KG1 (cell line): ENCODE measurements at places on chromosomes 1 and 21.

GRCh38 chr1:86460998-86461397, 7.7 kb upstream of the CLCA1 start:
- no peak for DNase-seq

DNA sequence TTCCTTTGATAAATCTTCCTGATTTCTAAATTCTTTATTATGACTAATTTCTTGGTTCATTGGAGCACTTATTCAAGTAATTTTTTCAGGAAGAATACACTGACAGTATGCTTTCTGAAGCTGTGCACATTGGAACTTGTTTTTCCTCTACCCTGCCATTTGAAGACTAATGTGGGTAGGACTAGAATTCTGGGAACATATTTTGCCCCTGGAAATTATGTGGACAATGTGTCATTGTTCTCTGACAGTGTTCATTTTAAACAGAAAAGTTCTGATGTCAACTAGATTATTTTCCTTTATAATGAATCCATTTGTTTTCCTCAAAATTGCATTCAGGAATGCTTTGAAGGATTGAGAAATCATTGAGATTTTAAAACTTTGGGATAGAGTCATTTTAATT, 34.8 kb upstream of the ST6GALNAC5 start:
- no peak for DNase-seq

DNA sequence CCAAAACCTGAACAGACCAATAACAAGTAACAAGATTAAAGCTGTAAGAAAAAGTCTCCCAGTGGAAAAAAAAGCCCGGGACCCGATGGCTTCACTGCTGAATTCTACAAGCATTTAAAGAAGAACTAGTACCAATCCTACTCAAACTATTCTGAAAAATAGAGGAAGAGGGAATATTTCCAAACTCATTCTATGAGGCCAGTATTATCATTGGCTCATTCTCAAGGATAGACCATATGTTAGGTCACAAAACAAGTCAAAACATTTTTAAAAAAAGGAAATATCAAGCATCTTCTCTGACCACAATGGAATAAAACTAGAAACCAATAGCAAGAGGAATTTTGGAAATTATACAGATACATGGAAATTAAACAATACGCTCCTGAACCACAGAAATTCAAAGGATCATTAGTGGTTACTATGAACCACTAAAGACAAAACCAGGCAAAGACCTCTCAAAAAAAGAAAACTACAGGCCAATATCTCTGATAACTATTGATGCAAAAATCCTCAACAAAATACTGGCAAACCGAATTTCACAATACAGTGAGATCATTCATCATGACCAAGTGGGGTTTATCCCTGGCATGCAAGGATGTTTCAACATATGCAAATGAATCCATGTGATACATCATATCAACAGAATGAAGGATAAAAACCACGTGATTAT, 13.9 kb upstream of the IL20 start:
- DNase-seq, result no peak

DNA sequence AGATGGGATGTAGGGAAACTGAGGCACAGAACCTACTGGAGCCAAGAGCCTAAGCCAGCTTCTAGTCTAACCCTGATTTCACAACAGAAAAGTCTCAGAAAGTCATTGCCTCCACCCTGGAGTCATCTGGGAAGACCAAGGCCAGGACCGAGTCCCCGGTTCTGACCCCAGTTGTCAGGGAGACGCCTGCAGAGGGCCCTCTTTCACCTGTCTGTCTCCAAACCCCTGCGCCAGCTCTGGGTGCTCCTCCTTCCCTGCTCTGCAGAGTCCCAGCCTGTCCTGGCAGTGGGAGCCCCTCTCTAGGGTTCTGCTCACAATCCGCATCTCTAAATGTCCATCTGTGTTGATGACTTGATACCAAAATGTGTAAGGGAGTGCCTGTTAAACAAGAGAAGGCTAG, 149.7 kb downstream of the PGBD5 start:
- no peak for DNase-seq

DNA sequence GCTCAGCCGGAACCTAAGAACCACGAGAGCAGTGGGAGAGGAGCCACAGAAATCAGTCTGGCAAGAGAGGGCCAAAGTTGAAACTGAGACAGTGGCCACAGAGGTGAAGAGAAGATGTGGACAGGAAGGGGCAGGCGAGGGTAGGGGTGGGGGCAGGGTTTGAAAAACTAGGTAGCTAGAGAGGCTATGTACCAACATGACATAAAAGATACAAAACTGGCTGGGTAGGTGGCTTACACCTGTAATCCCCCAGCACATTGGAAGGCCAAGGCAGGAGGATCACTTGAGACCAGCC, 28.4 kb upstream of the TIAM1 start:
- DNase-seq, result no peak
